ENCODE measurements at places on chromosomes 12 and 14.

GRCh38 chr12:57781244-57781643 lies 1.3 kb upstream of the TSFM start:
- DNase-seq: no peak

GRCh38 chr14:105053421-105053820 lies 11.8 kb downstream of the GPR132 start:
- no peak for DNase-seq

DNA sequence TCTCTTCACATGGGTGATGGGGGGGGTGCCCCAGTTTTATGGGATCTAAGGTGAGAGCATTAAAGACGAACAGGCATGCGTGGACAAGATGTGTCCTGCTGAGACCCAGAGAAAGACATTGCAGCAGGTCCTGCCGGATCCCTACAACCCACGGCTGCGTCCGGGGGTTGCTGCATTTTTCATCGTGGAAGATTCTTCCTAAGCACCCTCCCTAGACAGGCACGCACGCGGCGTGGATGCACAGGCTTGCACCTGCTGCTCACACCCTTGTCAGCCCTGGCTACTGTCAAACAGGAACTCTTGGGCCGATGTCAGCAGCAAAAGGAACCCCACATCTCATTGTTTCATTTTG lies 280.6 kb upstream of the RTL1 start:
- no peak for DNase-seq

DNA sequence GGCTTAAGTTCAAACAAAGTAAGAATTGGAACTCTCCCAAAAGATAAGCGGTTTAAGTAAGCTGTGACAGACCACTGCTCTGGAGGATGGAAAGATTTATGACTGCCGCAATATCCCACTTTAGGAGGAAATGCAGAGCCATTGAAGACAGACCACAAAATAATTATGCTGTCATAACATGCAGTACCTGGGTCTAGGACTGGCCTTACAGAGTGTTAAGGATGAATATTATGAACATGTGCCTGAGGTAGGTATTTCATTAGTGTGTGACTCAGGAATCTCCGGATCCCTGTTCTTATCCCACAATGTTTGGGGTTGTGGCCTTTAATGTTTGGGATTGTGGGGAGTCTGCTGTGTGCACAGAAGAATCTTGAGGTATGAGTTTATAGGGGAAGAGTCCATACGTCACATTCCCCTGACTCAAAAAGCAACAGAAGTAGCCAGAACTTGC lies 114.9 kb downstream of the SAMD4A start:
- no peak for DNase-seq

DNA sequence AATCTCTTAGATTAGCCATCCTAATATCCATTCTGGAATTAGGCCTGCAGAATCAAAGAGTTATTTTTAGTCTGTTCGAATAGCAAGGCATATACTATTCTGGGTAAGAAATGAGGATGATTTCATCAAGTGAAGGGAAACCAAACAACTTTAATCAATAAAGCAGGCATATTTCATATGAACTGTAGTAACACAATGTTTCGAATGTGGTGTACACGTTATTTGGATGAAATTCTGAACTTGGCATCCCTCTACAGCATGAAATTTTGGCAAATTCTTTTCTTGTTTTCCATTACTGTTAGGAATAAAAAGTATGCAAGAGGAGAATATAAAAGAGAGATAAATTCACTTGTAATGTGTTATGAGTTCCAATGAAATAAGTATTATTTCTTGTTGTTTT lies 1233.3 kb upstream of the SEL1L start:
- DNase-seq: no peak

- DNase-seq: no peak
Observed at GRCh38 chr12:44184499-44185206, 348.8 kb downstream of the TMEM117 start.

DNA sequence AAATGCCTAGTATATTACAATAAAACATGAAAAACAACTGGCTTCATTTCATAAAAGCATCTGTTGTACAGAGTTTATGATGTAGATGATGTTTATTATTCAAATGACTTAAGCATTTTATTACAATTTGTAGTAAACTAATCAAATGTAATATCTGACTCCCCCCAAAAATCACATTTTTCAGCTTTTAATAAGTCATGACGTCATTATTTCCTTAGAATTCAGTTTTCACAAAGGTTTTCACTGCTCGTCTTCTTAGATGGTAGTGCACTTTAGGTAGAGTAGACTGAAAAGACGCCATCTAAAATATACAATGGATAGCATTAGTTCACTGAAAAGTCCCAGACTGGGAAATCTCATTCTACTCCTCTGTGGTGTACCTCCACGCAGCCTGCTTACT lies 181.5 kb downstream of the ACSS3 start:
- no peak for DNase-seq

- no peak for DNase-seq
Observed at GRCh38 chr12:78726854-78727253, 137.7 kb upstream of the SYT1 start.

- no peak for DNase-seq
Observed at GRCh38 chr12:2482938-2483660, 311.7 kb upstream of the FKBP4 start.

GRCh38 chr12:5511644-5512600 lies 80.0 kb downstream of the NTF3 start:
- DNase-seq: no peak
